ENCODE measurements at places on chromosomes 2 and 18.

DNA sequence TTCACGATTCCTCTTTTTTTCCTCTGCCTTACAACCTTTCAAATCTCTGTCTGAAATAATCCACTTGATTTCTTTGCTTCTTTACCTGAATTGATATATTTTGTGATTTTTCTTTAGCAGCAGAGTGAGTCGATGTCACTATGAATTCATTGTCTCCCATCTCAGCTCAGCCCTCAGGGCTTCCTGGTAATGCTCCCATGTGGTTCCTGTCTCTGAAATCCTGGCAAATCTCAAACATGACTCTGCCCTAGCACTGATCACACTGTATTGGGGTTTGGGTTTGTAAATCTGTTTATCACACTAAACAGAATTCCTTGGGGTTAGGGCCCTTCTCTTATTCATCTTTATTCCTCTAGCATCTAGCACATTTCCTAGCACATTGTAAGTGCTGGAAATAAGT lies 43.0 kb upstream of the MSTN start:
- no peak for DNase-seq

DNA sequence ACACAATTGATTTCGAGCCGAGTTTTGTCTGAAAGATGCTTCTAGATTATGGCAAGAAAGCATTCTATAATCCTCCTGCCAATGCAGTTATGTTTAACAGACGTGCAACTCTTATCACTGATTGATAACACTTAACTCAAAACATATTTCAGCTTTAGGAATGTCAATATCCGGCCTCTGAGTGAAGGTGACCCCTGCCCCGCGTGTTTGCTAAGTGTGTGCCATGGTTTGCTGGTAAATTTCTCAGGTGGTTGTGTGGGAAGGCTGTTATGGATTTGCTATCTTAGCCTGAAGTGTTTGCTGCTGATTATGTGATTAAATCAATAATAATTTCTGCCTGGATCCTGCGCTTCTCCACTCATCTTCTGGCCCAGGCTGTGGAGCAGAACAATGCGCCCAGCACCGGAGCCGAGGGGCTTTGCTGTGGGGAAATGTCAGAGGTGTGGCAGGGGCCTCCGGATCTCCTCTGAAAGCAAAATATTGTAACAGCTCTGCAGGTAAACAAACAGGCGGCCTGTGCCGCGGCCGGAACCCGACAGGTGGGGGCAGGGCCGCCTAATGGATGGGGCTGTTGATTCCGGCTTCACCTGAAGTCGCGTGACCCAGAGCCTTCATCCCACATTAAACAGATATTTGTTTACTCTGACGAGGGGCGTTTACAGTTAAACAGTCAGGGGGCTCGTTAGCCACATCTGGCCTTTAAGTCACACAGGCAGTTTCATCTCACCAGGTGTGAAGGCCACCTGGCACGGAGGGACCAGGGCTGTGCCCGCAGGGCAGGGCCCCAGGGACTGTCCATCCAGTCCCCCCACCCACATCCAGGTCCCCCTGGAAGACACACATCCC lies 210.7 kb upstream of the SALL3 start:
- no peak for DNase-seq

GRCh38 chr2:42839809-42840501 lies 47.6 kb upstream of the HAAO start:
- DNase-seq = no peak

DNA sequence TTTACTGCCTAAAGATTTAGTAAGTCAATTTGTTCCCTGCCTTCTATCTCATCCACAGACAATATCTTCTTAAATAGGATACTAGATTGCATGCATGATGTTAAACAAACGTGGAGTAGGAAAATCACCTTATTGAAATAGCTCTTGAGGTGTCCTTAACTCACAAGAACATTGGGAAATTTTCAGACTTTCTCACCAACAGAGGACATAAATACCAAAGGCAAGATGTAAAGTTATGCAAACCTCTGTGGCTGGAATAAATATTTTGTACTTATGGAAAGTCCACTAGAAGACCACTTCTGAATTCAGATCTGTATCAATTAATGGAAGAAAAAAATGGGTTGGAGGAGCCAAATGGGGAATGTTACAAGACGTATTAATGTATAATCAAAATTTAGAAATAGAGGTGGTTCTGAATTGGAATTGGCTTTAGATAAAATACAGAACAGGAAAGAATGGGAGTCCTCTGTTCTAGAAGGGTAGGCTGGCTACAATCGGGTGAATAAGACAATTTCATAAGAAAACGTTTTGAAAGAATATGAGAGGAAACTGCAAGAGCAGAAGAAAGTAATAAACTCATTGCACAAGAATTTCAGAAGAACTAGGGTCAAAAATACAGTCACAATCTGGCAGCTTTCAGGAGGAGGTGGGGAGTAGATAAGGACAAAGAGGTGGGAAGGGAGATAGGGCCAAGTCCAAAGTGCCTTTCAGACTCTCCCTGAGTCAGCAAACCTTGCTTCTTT lies 69.3 kb upstream of the FN1 start:
- DNase-seq = no peak

GRCh38 chr2:188032786-188033185 lies 258.9 kb upstream of the GULP1 start:
- DNase-seq = no peak

DNA sequence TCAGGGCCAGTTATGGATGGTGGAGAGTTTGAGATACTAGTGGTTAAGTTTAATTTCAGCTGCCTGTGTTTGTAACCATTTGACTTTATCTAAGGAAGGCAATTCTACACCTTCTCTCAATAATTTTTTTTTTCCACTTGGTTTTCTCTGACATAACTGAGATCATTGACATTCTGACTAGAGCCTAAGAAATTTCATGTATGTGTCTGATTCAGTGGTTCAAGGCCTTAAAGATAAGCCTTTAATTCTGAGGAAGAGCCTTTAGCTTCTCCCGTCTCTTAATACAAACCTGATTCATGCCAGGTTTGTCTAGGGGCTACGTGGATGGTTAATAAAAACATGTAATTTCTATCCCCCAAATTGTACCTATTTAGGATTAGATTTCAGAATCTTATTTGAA lies 971.4 kb downstream of the DPP10 start:
- DNase-seq = no peak

- no peak for DNase-seq
These were observed 131.3 kb downstream of the INSIG2 start for GRCh38 chr2:118219611-118220010.

DNA sequence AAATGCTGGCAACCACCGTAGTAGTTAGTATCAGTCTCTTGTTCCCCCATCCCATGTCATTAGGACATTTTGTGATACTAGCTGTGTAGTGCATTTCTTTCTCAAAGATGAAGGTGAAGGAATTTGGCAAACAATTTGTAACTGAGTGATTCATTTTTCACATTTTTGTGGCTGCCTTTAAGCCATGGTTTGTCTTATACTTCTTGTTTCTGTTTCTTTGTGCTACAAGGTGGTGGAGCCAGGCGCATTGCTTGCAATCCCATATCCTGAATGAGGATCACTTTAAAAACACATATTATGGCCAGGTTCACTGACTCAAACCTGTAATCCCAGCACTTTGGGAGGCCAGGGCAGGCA lies 40.6 kb downstream of the GPD2 start:
- DNase-seq = no peak

GRCh38 chr2:30693821-30694281 lies 113.4 kb downstream of the CAPN13 start:
- DNase-seq = no peak

DNA sequence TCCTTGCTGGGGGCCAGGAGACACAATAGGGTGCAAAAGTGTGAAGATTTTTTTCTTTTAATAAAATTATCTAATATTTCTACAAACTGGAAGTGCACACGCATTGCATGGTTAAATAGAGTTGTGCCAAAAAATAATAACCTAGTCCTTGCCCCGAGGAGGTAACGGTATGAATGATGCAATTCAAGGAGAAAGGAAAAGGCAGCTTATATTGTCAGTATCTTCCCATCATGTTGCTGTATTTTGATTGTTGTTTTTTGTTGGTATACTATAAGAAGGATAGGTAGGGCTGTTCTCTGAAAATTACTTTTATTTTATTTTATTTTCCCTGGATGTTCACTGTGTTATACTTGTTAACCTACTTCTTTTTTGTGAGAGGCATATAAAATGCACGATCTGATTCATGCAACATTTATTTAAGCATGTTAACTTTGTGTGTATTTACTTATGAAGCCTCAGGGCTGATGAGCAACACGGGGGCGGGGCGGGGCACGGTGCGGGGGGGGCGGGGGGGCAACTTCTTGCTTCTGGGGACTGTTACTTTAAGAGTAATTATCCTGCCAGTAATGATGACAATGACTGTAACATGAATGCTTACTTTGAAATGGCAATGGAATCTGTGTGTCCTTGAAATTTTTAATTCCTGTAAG lies 118.6 kb downstream of the AQP4 start:
- no peak for DNase-seq

DNA sequence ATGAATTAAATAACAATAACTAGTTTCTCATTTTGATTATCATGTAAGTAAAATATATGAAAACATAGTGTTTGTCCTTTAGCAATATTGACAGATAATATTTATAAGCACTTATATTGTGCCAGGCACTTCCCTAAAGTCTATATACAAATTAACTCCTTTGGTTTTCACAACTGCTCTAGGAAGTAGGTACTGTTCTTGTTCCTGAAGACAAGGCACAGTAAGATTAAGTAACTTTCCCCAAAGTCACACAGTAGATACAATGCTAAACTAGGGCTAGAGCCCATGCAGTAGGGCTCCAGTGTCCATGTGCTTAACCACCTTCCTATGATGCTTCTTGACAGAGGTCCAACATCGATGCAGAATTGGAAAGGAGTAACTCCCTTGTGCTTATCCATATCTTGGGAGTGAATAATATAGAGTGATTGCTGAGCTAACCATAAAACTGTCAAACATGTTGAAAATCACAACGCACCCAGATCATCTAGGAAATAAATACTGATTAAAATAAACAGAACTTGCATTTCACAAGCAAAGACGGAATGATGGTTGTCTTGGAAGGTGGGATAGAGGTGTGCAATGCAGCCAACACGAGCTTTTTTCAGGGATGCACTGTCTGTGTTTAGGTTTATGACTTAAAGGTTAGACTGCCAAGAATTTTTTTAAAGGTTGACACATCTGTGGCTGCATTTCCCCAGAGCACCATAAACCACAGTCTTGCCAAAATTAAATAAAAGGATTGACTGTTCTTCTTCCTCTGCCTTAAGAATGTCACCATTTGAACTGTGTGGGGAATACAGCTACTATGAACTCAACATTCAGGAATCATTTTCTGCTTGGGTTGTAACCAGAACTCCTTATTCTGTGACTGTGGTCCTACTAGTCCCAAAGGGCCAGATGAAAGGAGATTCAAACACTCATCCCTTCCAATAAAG lies 80.8 kb downstream of the ANKRD44 start:
- DNase-seq = no peak

- no peak for DNase-seq
These were observed 59.7 kb upstream of the TPO start for GRCh38 chr2:1353543-1353942.

GRCh38 chr2:222993920-222994650 lies 57.9 kb upstream of the KCNE4 start:
- no peak for DNase-seq

- DNase-seq = no peak
These were observed 113.5 kb upstream of the PPP1CB start for GRCh38 chr2:28638102-28638501.

DNA sequence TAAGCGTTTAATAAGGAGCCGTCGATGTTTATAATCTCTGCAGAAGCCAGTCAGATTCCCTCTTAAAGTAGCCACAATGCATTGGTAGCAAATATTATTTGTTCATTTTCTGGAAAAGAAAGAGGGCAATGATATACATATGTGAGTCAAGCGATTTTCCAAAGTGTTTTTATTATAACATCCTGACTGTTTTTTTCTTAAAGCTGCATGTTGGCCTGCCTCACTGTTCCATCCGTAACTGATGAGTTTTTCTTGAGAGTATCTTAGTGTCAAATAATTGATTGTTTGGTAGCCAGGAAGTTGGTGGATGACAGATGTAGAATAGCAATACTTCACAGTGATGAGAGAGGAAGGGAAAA lies 3.7 kb downstream of the TSHZ1 start:
- DNase-seq = no peak

DNA sequence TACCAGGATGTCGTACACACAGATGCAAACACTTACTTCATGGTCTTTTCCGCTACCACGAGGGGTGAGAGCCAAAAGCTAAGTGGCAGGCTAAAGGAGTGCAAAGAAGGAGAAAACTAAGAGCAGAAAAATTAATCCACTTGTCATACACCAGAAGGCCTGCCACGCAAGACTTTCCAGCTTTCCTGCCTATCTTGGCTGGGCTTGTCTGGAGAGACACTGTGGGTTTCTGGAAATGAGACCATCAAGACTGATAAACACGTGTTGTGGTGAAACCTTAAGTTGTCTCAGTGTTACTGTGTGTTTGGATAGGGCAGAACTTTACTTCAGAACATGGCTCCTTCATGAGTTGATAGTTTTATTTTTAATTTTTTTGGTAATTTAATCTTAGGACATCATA lies 175.6 kb downstream of the FMNL2 start:
- DNase-seq = no peak

- no peak for DNase-seq
These were observed 11.8 kb downstream of the UCN start for GRCh38 chr2:27296481-27296880.

- no peak for DNase-seq
These were observed 41.4 kb downstream of the PDK1 start for GRCh38 chr2:172597176-172597842.

- DNase-seq = peak; percentile 40
These were observed 12.1 kb downstream of the CD226 start for GRCh38 chr18:69935319-69936190.

DNA sequence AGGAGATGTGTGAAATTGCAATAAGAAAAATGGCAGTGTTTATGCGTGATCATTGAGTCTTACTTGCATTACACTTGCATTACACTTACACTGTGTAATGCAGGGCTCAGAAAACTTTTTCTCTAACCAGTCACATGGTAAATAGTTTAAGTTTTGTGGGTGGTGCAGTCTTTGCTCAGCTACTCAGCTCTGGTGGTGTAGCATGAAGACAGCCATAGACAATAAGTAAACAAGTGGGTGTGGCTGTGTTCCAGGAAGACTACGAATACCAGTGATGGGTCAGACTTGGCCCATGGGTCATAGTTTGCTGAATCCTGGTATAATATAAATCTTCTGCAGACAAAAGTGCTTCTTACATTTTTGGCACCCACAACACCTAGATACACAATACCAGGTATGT lies 115.6 kb upstream of the CYP1B1 start:
- DNase-seq = no peak

GRCh38 chr18:79611040-79611681 lies 68.4 kb upstream of the CTDP1 start:
- DNase-seq = no peak

- no peak for DNase-seq
These were observed 40.7 kb downstream of the CTDP1 start for GRCh38 chr18:79720359-79720733.

DNA sequence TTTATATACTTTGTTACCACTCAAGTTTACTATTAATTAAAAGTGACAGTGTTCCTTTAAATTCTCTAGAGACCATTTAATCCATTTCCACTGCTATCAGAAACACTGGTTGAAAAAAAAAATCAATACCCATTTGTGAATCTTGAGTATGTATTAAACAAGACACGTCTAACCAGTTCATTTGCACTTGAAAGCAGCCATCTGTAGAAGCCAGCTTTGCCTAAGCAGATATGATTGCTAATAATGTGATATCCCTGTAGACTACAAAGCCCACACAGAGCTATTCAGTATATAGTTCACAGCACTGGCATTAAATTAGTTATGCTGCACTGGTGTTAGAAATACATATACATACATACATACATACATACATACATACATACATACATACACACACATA lies 111.8 kb upstream of the SP3 start:
- no peak for DNase-seq

GRCh38 chr18:13826209-13826608 lies 2.3 kb downstream of the MC5R start:
- DNase-seq = no peak

- no peak for DNase-seq
These were observed 9.1 kb upstream of the MALT1 start for GRCh38 chr18:58662118-58662517.
